Activated naive CD4-positive, alpha-beta T cell treated with anti-CD3 and anti-CD28 coated beads for 36 hours (primary cell): ENCODE measurements at places on chromosomes 6 and 20. TPM values are rescaled to one million over a fixed set of nuclear protein-coding genes. Genes with fewer than 3 reads are reported as not detected.

GRCh38 chr6:41717392-41717736 lies 18.0 kb downstream of the TFEB start:
- DNase-seq = no peak

- no peak for DNase-seq
Observed at GRCh38 chr6:143961066-143961465, 47.0 kb downstream of the PLAGL1 start.

GRCh38 chr20:56685879-56686278 lies 56.8 kb downstream of the TFAP2C start:
- no peak for DNase-seq

DNA sequence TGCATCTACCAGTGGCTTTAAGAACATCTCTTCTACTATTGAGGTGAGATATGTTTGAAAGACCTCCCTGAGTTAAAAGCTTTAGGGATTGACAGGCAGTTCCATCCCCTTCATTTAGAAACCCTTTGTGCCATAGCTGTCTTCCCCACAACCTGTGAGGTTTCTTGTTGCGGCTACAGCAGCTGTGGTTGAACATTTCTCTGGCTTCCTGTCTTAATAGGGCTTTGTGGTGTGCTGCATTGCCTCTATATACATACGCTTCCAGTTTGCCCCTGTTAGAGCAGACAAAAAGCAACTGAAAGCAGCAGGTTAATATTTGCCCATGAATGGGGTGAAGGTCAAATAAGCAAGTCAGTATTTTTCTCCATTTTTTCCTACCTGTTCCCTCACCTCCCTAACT lies 210.2 kb downstream of the TMEM200A start:
- peak; percentile 75 for DNase-seq

DNA sequence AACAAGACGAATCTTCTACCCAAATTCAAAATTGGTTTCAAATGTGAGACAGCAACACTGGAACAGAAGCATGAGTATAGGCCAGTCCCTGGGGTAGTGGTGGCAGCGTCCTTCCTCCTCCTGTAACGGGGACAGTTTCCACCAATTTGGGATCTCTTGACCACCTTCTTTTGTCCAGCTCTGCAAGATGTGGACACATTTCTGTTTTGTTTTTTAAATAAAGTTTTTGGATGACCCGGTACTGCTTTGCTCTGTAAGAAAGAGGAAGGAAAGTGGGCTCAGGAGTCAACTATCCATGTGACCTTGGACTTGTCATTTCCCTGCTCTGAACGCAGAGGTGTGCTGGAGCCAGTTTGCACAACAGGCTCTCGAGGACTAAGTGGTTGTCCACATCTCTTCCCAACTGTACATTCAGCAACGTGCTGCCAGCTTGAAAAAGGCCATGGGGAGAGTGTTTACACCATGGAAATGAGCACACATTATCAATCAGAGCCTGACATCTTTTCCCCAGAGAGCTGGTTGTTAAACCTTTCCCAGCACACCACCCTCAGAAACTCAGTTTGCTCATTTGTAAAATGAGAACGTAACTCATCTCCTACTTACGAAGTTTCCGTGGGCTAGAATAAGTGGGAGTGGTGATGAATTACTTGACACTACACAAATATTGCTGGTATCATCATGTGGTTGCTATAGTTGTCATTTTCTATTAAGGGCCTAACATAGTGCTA lies 66.5 kb downstream of the ADTRP start:
- peak; percentile 62 for DNase-seq

GRCh38 chr6:20688710-20689500 lies 154.6 kb downstream of the CDKAL1 start:
- peak; percentile 20 for DNase-seq

GRCh38 chr20:1806456-1806855 lies 88.8 kb upstream of the SIRPA start:
- no peak for DNase-seq

GRCh38 chr20:56688106-56688505 lies 59.0 kb downstream of the TFAP2C start:
- DNase-seq = no peak

DNA sequence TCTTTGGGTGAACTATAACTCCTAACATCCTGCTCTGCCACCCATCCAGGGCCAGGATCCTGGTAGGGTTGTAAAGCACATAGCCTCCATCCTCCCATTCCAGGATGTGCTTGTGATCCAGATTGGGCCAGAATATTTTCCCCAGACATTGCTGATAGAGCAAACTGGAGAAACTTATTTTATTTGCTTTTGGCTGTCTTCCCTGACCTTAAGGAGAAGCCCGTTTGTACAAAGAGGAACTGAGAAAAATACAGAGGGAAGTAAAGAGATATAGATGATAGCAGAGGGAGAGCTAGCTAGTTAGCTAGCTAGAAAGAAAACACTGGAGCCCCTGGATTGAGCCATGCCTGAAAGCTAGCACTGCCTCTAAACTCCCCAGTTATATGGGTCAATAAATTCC lies 9.0 kb upstream of the HDAC2 start:
- DNase-seq = no peak

- DNase-seq = no peak
Observed at GRCh38 chr6:5365436-5366195, 104.3 kb downstream of the FARS2 start.

The LAMA4 gene
- not detected for total RNA-seq

The DPPA5 gene
- not detected for total RNA-seq

The COL11A2 gene
- total RNA-seq = 0.88 TPM

The GINS1 gene
- 25.5 TPM for total RNA-seq

The ISM1 gene
- 0.27 TPM for total RNA-seq

The ID4 gene
- total RNA-seq = not detected
